Astrocyte (in vitro differentiated cells and primary cell): ENCODE measurements at places on chromosomes 12 and 14. TPM values are rescaled to one million over a fixed set of nuclear protein-coding genes. Genes with fewer than 3 reads are reported as not detected.

The RPL36AL gene
- total RNA-seq, result 166 and 194 TPM in 2 replicates

The LRP10 gene
- total RNA-seq, result 142 and 157 TPM in 2 replicates

The FLRT2 gene
- 171 and 227 TPM in 2 replicates for total RNA-seq

The FLVCR2 gene
- 3.1 and 6.2 TPM in 2 replicates for total RNA-seq

The RNFT2 gene
- 5.5 and 8.9 TPM in 2 replicates for total RNA-seq

The KLRC4 gene
- 0.53 and 0.70 TPM in 2 replicates for total RNA-seq

The TBX3 gene
- total RNA-seq, result 1.1 and 2.0 TPM in 2 replicates

The KRT85 gene
- total RNA-seq, result not detected in 2 replicates

The WNT5B gene
- total RNA-seq, result 110 TPM in 2 replicates

The HOXC12 gene
- not detected in 2 replicates for total RNA-seq

GRCh38 chr14:89175881-89176799 is 240.9 kb downstream of the FOXN3 start:
- H3K27ac ChIP-seq, result no peak overlapping the region
- H3K27me3 ChIP-seq, result no peaks in the 10 kb centered on the region
- H3K4me3 ChIP-seq, result no peak overlapping the region
- peaks cover 8% of the 10 kb centered on the region for H3K36me3 ChIP-seq
- no peaks in the 10 kb centered on the region for H3K4me1 ChIP-seq
- DNase-seq, result no peak

GRCh38 chr14:37480446-37481290 is 114.4 kb downstream of the FOXA1 start:
- H3K27me3 ChIP-seq, result no peaks in the 10 kb centered on the region
- H3K4me1 ChIP-seq, result no peaks in the 10 kb centered on the region
- DNase-seq, result no peak
- H3K4me3 ChIP-seq, result no peak overlapping the region

GRCh38 chr14:77763978-77764377 is 3.0 kb upstream of the SNW1 start:
- H3K4me1 ChIP-seq, result peaks cover 10% of the 10 kb centered on the region
- H3K4me3 ChIP-seq, result no peak overlapping the region
- no peak for DNase-seq
- H3K27me3 ChIP-seq, result no peaks in the 10 kb centered on the region
- H3K27ac ChIP-seq, result no peak overlapping the region

DNA sequence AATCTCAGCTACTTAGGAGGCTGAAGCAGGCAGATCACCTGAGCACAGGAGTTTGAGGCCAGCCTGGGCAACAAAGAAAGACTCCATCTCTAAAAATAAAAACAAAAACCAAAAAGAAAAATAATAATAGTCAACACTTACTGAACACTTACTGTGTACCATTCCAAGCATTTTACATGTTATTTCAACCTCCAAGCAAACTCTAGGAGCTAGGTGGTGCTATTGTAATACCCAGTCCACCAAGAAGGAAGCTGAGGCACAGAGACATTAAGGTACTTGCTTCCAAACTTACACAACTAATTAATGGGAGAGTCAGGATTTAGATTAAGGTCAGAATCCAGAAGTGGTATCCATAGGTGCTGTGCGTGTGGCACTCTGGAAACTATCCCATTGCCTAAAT is 13.7 kb upstream of the OR6J1 start:
- no peak overlapping the region for H3K4me3 ChIP-seq
- H3K4me1 ChIP-seq, result peaks cover 16% of the 10 kb centered on the region
- peak; percentile 48 for DNase-seq
- H3K27ac ChIP-seq, result peak overlapping the region; percentile 46

GRCh38 chr12:3835914-3836313 is 37.3 kb downstream of the PARP11 start:
- no peaks in the 10 kb centered on the region for H3K27me3 ChIP-seq
- H3K4me3 ChIP-seq, result no peak overlapping the region
- H3K36me3 ChIP-seq, result no peaks in the 10 kb centered on the region
- no peak overlapping the region for H3K27ac ChIP-seq
- peaks cover 3% of the 10 kb centered on the region for H3K4me1 ChIP-seq

- no peak overlapping the region for H3K27ac ChIP-seq
- no peaks in the 10 kb centered on the region for H3K36me3 ChIP-seq
- no peak for DNase-seq
- no peak overlapping the region for H3K4me3 ChIP-seq
- no peaks in the 10 kb centered on the region for H3K27me3 ChIP-seq
Observed at GRCh38 chr12:26422839-26423398, 227.5 kb downstream of the SSPN start.

- H3K27me3 ChIP-seq, result no peaks in the 10 kb centered on the region
- no peak for DNase-seq
- H3K4me3 ChIP-seq, result no peak overlapping the region
- no peak overlapping the region for H3K27ac ChIP-seq
Observed at GRCh38 chr14:69064596-69064995, 85.5 kb upstream of the ACTN1 start.

DNA sequence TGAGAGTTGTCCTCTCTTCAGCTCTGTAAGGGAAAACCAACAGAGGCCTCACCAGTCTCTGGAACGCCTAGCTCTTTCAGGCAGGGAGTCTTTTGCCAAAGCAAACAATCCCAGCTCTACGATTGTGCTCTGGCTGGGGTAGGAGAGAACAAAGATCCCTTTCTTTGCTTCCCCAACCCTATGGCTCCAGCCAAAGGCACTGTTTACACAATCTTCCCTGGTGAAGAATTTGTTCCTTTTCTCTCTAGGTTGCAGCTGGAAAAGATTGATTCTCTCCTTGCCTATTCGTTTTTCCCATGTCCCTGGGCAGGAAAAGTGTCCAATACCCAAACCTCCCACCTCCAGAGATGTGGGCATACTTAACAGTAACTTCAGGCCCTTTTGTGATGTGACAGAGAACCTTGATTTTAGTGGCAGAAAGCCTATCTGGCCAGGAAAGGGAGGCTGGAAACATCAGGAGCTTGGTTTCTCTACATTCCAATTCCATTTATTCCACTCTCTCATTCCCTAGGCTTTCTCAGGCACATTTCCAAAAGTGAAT is 16.8 kb downstream of the ATP5MC2 start:
- no peaks in the 10 kb centered on the region for H3K27me3 ChIP-seq
- H3K4me3 ChIP-seq, result peak overlapping the region; percentile 27
- peaks cover 4% of the 10 kb centered on the region for H3K36me3 ChIP-seq

- no peak overlapping the region for H3K27ac ChIP-seq
- H3K27me3 ChIP-seq, result no peaks in the 10 kb centered on the region
- no peaks in the 10 kb centered on the region for H3K36me3 ChIP-seq
Observed at GRCh38 chr14:68603533-68604360, 189.1 kb downstream of the ZFP36L1 start.

DNA sequence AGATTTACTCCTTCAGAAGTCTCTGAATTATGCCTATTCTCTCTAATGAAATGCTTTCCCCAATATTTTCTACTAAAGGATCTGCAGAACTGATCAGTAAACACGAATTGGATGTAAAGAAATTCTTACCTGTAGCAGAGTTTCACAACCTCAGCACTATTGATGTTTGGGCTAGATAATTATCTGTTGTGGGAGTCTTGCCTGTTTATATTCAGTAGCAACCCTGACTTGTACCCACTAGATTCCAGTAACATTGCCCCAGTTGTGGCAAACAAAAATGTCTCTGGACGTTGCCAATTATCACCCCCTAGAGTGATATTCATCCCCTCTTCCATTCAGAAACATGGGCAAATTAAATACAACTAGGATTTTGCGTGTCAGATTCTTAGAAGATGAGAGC is 156.8 kb upstream of the TMTC2 start:
- H3K27ac ChIP-seq, result no peak overlapping the region
- no peaks in the 10 kb centered on the region for H3K27me3 ChIP-seq
- H3K4me1 ChIP-seq, result no peaks in the 10 kb centered on the region
- DNase-seq, result no peak
- H3K36me3 ChIP-seq, result no peaks in the 10 kb centered on the region

- H3K27me3 ChIP-seq, result peaks cover under 1% of the 10 kb centered on the region
- no peak for DNase-seq
Observed at GRCh38 chr14:96126783-96127271, 77.8 kb upstream of the BDKRB2 start.

DNA sequence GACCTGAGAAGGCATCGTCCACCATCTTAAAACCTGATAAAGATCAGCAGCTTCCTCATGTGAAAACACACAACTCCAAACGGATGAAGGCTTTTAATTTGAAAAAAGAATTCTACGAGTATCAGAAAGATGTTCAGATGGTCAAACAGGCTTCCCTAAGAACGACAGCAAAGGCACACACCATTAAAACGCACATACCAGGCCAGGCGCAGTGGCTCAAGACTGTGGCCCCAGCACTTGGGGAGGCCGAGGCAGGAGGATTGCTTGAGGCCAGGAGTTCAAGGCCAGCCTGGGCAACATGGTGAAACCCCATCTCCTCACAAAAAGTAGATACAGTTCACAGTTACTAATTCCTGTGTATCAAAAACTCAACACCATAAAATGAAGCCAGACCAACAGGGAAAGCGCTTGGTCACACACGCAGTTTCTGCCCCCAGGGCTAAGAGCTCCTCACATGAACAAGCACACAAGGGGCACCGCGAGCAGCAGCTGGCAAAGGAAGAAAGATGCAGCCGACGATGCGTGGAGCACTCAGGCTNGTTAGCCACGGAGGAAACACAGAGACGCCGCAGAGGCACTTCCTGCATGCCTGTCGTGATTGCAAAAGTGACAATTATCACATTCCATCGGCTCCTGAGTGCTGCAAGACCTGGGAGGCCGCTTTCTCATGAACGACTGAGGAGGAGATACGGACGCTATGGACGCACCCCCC is 78.0 kb downstream of the NOC4L start:
- H3K4me3 ChIP-seq, result no peak overlapping the region
- no peak for DNase-seq
- peaks cover under 1% of the 10 kb centered on the region for H3K27me3 ChIP-seq
- no peaks in the 10 kb centered on the region for H3K4me1 ChIP-seq

- no peak for DNase-seq
- peak overlapping the region; percentile 8 for H3K4me3 ChIP-seq
- no peaks in the 10 kb centered on the region for H3K36me3 ChIP-seq
- peak overlapping the region; percentile 93 for H3K27ac ChIP-seq
- H3K4me1 ChIP-seq, result peaks cover 28% of the 10 kb centered on the region
- H3K27me3 ChIP-seq, result no peaks in the 10 kb centered on the region
Observed at GRCh38 chr12:42757624-42758119, 168.1 kb upstream of the PRICKLE1 start.

GRCh38 chr12:51821440-51822260 is 26.9 kb downstream of the FIGNL2 start:
- H3K4me3 ChIP-seq, result peak overlapping the region; percentile 57
- H3K27ac ChIP-seq, result peak overlapping the region; percentile 58
- no peaks in the 10 kb centered on the region for H3K36me3 ChIP-seq
- H3K27me3 ChIP-seq, result no peaks in the 10 kb centered on the region

DNA sequence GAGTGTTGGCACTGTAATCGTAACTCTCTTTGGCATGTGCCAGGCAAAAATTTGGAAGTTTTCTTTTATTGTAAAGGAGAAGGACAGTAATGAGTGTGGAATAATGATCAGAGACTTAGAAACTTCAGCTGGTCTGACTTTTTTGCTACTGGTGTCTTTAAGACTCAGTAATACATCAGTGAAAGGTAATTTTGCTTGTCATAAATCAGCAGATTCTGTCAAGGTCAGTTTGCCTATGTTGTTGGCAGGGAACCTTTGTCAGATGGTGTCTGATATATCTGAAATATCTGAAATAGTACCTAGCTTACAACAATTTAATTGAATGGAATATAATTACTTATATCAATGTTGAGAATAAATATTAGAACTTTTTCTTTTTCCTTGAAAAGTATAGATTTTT is 516.9 kb downstream of the LRFN5 start:
- H3K27me3 ChIP-seq, result no peaks in the 10 kb centered on the region
- H3K4me3 ChIP-seq, result no peak overlapping the region
- no peaks in the 10 kb centered on the region for H3K4me1 ChIP-seq
- H3K27ac ChIP-seq, result no peak overlapping the region

DNA sequence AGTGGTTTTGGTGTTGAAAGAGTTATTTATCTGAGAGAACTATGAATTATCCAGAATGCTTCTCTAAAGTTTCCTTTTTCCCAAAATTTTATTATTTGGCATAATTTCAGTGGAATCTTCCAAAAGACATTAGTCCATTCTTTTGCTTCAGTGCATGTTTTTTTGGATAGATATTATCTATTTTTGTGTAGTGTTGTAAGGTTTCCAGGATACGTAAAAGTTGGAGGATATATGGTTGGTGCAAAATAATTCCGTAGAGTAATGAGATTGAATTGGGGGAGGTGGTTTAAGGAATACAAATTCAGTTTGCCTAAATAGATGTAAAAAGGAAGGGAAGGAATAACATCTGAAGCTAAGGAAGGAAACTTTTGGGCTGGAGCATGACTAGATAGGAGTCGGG is 186.6 kb downstream of the RGS6 start:
- no peaks in the 10 kb centered on the region for H3K4me1 ChIP-seq
- no peak for DNase-seq
- H3K4me3 ChIP-seq, result no peak overlapping the region
- no peak overlapping the region for H3K27ac ChIP-seq
- no peaks in the 10 kb centered on the region for H3K27me3 ChIP-seq
- no peaks in the 10 kb centered on the region for H3K36me3 ChIP-seq

DNA sequence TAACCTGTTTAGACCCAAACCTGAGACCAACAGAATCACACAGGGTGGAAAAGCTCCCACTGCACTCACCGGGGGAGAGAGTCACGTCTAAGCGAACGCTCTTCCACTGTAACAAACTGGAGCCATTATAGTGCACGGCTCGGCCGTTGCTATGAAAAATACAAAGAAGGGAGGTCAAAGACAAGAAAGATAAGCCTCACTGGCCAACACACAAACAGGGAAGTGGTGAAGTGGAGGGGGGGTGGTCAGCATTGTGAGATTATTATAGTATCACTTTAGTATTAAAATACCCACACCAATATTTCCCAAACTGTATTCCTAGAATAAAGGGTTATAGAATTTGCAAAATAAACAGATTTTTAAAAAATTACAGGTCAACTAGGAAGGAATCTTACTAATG is 90.9 kb downstream of the TRAFD1 start:
- no peak for DNase-seq
- H3K4me1 ChIP-seq, result no peaks in the 10 kb centered on the region
- H3K27me3 ChIP-seq, result no peaks in the 10 kb centered on the region

DNA sequence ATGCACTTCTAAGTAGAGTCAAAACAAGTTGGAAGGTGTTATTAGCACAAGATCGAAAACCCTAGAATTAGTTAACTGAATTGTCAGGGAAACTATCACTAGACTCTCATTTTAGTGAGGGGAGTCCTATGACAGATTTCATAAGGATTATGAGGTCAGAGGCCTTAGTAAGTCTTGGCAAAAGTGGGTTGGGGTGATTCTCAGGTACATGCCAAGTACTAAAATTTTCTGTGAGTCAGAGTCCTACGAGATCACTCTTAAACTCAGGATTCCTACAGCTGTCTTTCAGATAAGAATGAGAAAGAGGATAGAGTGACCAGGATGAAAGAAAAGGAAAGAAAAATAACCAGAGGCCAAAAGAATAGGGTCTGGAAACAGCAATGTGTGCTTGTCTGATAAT is 50.8 kb upstream of the BBS10 start:
- DNase-seq, result no peak
- H3K27ac ChIP-seq, result no peak overlapping the region

GRCh38 chr14:35044939-35045797 is 904 bp upstream of the FAM177A1 start:
- peak overlapping the region; percentile 93 for H3K4me3 ChIP-seq
- peak overlapping the region; percentile 98 for H3K27ac ChIP-seq
- H3K27me3 ChIP-seq, result no peaks in the 10 kb centered on the region
- DNase-seq, result peak; percentile 56
